ENCODE measurements at places on chromosomes 1 and 21. TPM values are rescaled to one million over a fixed set of nuclear protein-coding genes. Genes with fewer than 3 reads are reported as not detected.

DNA sequence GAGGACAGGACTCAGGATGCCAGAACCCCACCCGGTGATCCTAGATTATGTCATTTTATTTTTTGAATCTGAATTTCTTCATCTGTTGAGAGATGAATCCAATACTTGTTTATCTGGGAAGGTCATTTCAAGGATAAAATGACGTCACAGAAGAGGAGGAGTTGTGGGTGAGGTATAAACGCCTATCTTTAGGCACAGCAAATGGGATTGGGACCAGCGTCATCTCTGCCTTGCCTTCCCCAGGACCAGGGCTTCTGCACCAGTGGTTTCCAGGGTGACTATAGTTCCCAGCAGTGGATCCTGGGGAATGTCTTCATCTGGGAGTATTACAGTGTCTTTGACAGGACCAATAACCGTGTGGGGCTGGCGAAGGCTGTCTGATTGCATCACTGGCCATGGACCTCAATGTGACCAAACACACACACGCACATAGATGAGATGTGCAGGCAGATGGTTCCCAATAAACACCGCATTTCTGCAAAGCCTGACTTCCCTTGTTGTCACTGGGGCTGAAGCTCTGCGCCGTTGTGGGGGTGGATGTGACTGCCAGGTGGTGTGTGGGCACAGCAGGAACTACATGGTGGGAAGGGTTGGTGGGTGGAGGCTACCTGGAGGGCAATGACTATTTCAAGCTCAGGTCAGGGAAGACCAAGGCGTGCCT lies 28.1 kb downstream of the KCNA10 start:
- DNase-seq: no peak

DNA sequence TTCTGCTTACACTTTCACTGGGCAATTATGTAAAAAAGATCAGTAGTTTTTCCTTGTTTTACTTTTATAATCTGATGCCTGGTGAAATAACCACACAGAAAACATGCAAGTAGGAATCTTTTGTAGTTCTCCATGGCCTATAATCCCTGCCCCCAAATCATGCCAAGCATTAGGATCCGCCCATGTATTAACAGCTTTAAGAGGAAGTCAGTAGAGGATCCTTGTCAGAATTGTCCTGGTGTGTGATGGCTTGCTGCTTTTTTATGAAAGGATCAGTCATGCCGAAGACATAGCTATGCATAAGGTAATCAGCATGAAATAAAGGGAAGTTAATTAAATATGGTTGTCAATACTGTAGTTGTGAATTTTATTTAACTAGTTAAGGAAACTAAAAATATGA lies 20.0 kb downstream of the ADGRL2 start:
- DNase-seq: peak; percentile 28

LMX1A gene
- total RNA-seq: not detected

GRCh38 chr1:30750731-30751291 lies 6.8 kb downstream of the LAPTM5 start:
- DNase-seq: no peak

DNA sequence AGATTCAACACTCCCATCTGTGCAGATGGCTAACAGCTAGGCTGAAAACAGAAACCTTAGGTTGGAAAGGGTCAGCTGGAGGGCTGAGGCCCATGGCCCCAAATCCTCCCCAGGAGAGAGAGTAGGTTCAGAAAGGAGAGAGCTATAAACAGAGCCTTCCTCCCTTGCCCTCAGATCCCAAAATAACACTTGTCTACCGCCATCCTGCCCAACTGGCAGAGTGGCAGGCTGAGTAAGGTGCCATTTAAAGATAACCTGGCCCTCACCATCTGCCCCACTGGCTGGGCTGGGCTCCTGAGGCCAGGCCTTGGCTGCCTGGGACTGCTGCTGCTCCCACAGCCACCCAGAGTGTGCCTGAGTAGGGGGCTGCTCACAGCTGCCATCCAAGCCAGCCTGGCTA lies 4.3 kb upstream of the SHISA4 start:
- no peak for DNase-seq

SMIM11 gene
- 0.15 TPM for total RNA-seq
